ENCODE measurements at places on chromosomes 13 and 19.

DNA sequence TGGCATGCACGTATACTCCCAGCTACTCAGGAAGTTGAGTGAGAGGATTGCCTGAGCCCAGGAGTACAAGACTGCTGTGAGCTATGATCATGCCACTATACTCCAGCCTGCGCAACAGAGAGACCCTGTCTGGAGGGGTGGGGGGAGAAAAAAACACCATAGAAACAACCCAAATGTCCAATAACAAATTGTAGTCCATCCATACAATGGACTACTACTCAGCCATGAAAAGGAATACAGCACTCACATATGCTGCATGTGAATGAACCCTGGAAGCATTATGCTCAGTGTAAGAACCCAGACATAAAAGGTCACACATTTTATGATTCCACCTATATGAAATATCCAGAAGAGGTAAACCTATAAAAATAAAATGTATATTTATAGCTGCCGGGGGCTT is 42.3 kb downstream of the CD320 start:
- DNase-seq, result no peak

DNA sequence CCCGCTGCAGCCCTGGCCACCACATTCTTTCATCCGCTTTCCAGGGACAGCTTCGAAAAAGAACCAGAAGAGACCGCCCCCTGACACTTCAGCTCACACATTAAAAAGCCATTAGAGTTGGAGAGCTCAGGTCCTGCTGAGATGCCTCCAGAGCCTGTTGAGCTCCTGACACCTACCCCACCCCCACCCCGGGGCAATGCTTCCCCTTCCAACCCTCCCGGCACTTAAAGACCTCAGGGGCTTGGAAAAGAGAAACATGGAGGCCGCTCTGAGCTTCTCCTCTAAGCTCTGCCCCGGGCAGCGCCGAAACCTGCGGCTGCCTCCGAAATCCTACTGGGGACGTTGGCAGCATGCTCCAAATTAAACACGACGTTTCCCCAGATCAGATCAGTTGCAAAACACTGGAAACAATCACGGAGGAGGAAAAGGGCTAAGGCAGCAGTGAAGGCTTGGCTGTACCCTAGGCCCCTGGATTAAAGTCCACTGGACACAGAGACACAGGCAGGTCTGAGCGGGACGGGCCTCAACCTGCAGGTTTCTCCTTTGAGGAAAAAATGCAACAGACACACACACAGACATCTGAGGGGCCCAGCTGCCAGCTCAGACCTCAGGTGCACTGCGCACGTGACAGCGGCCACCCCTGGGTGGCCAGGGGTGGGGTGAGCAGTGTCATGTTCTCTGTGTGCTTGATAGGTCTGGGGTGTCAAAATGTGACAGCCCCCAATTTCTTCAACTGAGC is 9.6 kb downstream of the SH3GL1 start:
- DNase-seq, result no peak

- no peak for DNase-seq
Measured at GRCh38 chr13:94716016-94716415, 3.7 kb upstream of the SOX21 start.

GRCh38 chr13:76406243-76406642 is 480.0 kb downstream of the KCTD12 start:
- no peak for DNase-seq

Measured in activated T-cell treated with anti-CD3 and anti-CD28 coated beads for 48 hours (primary cell).